OCI-LY7 (cell line): ENCODE measurements at places on chromosomes 6 and 20. TPM values are rescaled to one million over a fixed set of nuclear protein-coding genes. Genes with fewer than 3 reads are reported as not detected.

Gene RIN2
- not detected in 2 replicates for total RNA-seq

Gene C6orf15
- total RNA-seq: not detected in 2 replicates

Gene ZC2HC1B
- total RNA-seq: not detected in 2 replicates

Gene VWA7
- 3.7 and 6.5 TPM in 2 replicates for total RNA-seq

- DNase-seq: no peak
Measured at GRCh38 chr6:165047952-165048351, 261.5 kb downstream of the C6orf118 start.

- DNase-seq: peak; percentile 59
Measured at GRCh38 chr6:52304983-52305390, 20.4 kb upstream of the MCM3 start.

DNA sequence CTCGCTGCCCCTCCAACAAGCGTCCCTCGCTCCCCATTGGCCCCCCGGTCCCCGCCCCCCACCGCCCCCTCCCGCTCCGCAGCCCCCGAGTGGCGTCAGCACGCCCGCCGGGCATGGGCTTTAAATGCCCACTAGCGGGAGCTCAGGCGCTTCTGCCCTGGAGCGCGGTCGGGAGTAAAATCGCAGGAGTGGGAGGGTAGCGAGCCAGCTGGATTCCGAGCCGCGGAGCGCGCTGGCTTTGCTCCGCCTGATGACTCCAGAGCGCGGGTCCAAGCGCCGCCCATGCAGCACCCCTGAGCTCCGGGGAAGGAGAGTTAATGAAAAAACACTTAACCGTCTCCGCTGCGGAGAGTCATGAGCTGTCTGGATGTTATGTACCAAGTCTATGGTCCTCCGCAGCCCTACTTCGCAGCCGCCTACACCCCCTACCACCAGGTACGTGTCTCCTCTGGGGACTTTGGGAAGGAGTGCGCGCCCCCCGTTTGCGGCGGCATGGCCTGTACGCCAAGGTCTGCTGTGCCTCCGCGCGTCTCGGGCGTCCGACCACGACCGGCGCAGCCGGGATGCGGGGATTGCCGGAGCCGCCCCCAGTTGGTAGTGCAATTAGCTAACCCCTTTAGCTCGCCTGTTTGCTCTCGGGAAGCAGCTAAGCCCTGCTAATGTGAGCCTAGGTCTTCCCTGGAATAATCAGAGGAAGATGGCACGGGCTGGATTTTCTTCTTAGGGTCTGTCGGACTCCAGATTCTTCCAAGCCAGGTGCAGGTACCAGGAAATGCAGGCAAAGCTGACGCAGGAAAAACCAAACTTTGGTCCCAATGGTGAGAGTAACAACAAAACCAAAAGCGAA, at the start of gene VGLL2:
TSS of gene VGLL2 (plus strand) at position 149 of the 847 bp plus-strand sequence. CDS start at position 355, 206 bp downstream.
- no peak for DNase-seq

DNA sequence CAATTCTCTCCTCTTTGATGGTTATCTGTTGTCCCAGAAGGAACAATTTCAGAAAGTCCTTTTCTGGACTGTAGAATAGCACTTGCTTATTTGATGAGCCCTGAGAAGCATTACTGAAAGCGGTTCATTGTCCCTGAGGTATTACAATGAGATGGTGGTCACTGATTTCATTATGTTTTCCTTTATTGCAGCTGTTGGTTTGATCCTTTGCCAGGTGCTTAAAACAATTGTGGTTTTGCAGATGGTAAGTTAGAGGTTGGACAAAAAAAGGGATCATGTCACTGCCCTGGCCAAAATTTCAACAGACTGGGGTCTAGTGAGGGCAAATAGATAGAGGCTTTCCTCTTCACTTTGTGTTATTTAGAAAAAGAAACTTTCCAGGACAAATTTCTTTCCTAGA, 61.9 kb downstream of the ESR1 start:
- DNase-seq: no peak

DNA sequence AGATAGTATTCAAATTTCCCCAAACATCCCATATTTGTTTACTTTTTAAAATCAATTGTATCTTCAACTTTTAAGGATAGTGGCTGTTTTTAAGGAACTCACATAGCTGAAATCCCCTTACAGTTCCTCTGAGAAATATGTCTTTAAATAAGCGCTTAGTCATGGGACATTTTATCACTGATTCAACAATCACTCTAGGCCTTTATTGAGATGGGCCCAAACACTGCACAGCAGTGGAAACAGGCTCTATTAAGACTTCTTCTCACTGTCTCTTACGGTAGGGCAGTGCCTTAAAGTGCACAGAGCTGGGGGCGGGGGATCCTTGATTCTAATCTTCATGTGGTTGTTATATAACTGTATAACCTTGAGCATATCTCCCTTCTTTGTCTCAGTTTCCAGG, 59.8 kb upstream of the RREB1 start:
- DNase-seq: no peak

DNA sequence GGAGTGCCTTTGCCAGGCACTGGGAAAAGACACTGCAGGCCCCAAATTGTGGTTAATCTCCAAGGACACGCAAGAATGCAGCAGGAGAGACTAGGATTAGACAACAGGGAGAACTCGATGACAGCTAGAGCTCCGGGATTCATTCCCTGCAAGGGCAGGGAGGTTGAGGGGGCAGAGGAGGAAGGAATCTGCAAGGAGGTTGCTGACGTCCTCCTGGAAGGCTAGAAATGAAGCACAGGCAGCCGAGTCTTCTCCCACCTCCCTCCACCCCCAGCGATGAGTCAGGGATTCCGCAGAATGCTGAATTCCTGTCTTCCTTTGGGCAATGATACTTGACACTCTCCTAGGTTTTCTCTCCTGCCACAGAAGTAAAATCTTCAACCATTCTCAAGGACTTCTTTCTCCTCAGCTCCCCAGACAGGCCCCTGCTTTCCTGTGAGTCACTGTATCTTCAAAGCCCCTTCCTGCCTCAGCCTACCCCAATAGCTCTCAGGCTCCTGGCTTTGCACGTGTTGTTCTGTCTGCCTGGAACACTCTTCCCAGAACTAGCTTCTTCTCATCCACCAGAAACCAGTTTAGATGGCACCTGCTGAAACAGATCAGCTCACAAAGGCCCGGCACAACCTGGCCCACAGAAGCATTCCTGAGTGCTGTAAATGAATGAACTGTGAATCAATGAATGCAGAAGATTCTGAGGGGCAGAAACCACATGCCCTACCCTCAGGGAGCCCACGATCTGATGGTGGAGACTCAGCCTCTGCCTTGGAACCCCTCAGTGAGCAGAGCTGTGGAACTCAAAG, 85.6 kb downstream of the MRPL14 start:
- DNase-seq: no peak

DNA sequence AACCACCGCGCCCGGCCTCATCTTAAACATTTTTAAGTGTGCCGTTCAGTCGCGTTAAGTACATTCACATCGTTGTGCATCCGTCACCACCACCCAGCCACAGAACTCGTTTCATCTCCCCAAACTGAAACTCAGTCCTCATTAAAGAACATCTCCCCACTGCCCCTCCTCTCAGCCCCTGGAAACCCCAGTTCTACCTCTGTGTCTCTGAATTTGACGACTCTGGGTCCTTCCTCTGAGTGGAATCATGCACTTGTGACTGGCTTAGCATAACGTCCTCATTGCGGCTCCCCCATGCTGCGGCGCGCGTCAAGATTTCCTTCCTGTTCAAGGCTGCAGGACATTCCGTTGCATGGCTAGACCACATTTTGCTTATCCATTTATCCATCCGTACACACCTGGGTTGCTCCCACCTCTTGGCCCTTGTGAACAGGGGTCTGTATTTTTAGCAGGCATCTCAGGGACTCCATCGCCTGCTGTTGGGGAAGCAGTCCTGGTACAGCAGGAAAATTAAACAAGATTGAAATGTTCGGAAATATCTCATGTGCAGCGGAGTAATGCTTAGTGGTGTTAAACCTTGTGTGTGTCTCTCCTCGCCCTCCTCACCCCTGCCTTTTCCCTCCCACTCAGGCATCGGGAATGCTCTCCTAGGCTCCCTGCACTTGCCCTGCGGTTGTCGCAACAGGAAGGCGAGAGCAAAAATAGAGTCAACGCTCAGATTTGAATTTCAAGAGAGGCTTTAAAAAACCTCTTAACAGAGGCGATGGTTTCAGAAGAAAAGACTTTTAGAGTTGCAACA, 127.9 kb downstream of the PXDC1 start:
- no peak for DNase-seq

DNA sequence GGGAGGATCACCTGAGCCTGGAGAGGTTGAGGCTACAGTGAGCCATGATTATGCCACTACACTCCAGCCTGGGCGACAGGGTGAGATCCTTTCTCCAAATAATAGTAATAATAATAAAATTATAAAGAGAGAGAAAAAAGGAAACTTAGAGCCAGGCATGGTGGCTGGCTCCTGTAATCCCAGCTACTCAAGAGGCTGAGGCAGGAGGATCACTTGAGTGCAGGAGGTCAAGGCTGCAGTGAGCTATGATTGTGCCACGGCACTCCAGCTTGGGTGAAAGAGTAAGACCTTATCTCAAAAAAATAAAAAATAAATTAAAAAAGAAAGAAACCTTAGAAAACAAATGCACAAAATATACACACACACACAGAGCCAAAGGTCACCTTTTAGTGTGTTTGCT, 5.2 kb upstream of the SAMHD1 start:
- no peak for DNase-seq
